ENCODE measurements at places on chromosomes 5 and 9.

- no peak for DNase-seq
Observed at GRCh38 chr9:18668944-18669343, 195.0 kb downstream of the ADAMTSL1 start.

DNA sequence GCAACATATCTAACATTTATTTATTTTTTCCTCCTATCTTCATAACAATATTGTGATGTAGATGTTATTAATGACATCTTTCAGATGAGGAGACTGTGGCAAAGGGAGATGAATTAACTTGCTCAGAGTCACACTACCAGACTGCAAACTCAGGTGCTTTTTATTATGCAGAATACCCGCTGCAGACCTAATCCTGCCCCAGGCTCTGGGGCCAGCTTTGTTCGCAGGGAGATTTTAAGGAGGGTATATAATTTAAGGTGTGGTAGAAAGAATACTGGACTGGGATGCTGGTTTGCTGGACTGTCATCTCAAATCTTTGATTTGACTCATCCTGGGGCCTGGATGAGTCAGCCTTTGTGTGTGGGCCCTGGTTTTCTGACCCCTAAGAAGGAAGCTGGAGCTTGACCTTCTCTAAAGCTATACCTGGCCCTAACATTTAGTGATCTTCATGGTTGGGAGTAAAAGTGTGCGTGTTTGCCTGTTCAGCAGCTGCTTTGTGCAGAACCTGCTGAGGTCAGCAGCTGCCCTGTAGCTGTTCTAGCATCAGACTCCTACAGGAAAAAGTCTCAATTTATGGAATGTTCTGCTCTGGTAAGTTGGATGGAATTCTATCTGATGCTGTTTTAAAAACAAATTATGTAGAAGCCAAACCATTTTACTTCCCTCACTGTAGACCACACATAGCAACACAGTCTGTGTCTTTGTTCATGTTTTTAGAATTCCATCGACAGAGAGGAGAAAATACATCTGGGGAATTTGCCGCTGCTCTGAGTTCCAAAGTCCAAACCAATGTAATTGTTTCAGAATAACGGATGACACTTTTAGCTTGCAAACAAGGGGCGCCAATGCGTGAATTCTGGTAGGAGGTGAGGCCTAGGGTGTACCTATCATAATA, 4.5 kb downstream of the SLC36A1 start:
- peak; percentile 23 for DNase-seq

- DNase-seq: no peak
Observed at GRCh38 chr5:112628214-112628980, 109.3 kb upstream of the APC start.

DNA sequence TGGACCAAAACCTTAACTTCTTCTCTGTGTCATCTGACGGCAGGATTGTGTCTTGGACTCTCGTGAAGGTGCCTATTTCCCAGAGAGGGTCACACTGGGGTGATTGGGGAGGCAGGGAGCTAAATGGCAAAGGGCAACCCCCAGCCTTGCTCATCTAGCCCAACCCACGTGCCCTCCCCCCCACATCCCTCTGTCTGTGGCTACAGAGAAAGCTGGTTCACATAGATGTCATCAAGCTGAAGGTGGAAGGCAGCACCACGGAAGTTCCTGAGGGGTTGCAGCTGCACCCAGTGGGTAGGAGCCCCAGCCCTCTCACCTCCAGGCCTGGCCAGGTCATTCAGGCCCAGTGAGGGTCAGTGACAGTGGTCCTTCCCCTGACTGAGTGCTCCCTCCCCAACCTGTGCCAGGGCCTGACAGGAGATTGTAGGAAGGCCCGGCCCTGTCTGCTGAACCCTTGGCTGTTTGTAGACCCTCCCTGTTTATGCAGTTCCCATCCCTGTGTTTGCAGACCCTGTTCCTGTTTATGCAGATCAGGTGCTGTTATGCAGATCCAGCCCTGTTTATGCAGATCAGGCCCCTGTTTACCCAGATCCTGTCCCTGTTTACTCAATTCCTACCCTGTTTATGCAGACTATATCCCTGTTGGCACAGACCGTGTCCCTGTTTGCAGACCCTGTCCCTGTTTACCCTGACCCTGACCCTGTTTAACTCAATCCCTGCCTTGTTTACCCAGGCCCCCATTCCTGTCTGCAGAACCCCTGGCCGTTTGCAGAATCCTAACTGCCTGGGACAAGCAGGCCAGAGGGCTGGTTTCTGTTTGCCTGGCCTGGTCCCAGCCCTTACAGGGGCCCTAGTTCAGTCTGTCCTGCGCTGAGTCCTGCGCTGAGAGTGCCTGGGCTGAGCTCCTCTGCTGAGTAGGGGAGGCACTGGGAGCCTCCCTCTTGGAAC, 10.4 kb downstream of the ENHO start:
- DNase-seq: no peak

GRCh38 chr9:72211047-72211446, 61.8 kb downstream of the GDA start:
- no peak for DNase-seq

GRCh38 chr5:94196953-94197352, 421.5 kb downstream of the KIAA0825 start:
- DNase-seq: no peak

DNA sequence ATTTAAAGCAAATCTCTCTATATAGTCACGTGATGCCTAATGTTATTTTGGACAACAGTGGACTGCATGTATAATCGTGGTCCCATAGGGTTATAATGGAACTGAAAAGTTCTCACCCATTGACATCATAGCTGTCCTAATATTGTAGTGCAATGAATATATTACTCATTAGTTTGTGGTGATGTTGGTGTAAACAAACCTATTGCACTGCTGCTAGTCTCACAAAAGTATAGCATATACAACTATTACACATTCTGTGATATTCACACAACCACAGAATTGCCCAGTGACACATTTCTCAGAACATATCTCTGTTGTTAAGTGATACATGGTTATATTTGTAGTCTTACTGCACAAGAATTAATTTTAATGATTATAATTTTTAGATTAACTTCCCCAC, 37.7 kb downstream of the IPO11 start:
- DNase-seq: no peak

- DNase-seq: peak; percentile 55
Observed at GRCh38 chr9:79046401-79046800, 525.4 kb upstream of the TLE4 start.

GRCh38 chr5:75169516-75169915, 67.2 kb downstream of the ANKRD31 start:
- no peak for DNase-seq

- DNase-seq: no peak
Observed at GRCh38 chr5:81020478-81021167, 60.5 kb downstream of the RASGRF2 start.

GRCh38 chr9:110183208-110184145, 24.5 kb downstream of the C9orf152 start:
- DNase-seq: peak; percentile 74

GRCh38 chr9:113837334-113837733, 38.8 kb upstream of the ZNF618 start:
- no peak for DNase-seq

- DNase-seq: peak; percentile 12
Observed at GRCh38 chr5:57067597-57067924, 106.3 kb upstream of the GPBP1 start.

DNA sequence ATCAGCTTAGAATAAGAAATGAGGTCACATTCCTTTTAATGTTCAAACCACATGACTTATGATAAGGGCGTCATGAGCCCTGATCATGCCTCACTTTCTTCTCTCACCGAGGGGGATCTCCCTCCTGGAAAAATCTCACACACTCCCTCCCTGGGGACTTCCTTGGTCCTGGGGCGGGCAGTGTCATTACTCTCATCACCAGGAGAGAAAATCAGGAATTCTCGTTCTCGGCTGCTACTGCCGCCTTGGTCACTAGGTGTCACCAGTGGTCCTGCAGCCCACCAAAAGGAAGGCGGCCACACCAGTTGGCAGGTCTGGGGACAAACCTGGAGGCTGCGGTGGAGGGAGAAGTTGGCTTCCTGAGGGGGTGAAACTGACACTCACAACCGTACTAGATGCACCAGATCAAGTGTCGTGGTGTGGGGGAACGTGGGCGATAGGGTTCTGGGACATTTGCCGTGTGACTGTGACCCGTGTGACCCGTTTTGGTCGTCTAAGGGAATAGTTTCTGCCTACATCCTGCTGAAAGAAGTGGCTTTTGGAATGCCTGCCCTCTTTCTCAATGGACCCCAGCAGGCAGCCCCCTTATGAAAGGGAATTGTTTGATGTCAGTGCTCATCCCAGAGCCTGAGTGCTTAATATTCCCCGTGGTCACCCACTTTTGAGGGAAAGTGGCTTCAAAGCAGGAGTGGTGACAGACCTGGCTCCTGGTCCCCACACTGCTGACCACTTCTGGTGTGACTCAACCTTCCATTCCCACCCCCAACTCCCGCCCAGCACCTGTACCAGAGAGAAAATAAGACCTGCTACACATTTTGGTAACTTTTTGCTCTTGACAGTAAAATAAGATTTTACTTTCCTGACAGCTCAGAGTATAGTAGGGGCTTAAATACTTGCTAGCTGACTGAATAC, 63.2 kb downstream of the ACER2 start:
- peak; percentile 47 for DNase-seq

DNA sequence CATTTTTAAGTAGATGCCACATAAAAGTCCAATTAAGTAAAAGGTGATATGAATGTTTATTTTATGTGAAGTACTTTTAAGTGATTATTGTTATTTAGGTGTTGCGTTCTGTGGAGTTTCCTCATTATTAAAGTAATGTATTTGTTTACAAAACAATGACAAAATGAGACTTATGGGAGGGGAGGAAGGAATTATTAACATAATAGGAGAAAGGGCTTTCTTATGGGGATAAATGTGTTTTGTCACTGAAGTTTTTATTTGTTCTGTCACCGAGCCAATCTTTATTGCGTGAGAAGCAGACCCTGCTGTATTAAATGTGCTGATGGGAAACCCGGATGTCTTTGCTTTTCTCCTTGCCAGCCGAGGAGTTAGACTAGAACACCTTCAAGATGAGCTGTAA, 44.5 kb downstream of the TRIO start:
- DNase-seq: peak; percentile 66

DNA sequence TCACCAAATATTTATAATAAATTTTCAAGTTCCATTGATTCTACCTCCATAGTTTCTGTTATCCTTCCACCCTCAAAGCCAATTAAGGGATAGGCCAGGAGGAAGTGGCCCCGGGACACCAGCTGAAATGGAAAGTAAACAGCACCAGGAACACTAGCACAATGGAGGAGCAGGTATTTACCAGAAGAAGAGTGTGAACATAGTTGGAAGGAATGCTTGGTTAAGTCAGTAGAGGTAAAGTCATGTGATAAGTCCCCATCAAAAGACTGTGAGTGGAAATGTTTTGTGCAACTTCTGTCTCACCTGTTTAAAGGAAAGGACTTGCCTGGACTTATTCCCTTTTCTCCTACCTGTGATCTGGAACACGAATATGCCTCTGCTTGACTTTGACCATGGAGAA, 146.7 kb upstream of the RAI14 start:
- DNase-seq: peak; percentile 41

DNA sequence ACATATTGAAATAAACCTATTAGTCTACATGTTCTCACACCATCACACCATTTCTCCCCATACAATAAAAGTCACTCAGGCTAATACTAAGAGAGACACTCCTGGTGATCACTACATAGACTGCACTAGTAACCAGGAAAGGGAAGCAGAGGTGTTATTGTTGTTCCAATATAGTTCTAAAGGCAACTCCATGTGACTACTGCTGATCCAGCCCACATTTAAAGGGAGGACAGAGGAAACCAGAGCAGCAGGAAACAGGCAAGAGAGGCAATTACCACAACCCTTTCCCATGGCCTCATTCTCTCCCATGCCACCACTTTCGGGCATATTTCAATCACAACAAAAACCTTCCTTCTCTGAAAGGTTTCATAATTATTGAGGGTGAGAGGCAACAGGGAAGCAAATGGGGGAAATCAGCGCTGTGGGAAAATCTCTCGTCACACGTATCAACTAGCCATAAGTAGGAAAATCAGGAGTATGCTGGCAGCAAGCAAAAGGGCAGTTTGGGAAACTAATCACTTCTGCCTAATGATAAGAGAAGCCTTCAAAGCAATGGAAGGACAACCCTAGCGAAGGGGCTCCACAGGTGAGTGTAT, 1.8 kb downstream of the UBAP2 start:
- peak; percentile 93 for DNase-seq

DNA sequence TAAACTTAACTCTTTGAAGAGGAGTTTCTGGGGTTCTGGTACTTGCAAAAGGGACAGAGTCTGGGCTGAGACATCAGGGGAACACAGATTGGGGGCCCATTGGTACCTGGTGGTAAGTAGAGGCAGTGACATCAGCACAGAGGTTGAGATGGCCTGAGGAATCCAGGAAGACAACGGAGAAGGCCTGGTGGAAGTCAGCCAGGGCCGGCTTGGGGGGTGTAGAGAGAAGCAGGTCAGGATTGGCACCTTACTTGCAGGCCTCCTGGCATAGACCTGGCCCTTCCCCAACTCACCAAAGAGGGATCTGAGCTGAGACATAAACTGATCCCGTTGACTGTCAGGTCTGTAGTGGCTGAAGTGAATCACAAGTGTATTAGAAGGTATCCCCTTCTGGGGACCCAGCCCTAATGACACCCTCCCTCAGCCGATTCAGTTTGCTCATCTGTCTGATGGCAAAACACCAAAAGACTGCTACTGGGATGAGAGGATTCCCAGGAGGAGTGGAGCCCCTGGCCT, 5.5 kb downstream of the NOL6 start:
- DNase-seq: no peak

DNA sequence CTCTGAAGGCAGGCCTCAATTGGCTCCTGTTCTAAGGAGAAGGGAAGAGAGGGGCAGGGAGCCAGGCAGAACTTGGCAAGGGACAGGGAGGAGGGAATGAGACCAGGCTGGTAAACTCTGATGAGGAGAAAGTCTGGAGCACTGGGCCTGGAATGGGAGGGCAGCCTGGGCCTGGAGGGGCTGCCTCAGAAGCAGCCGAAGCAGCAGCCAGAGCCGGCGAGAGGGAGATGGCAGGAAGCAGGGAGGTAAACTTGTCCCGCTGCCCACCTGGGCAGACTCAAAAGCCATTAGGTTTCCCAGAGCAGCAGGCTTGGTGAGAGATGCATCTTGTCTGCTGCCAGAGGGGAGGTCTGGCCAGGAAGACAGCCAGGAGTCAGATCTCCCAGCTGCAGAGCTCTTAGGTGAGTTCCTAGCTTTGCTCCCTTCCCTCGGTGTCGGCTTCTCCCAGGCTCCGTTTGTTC, 37.0 kb upstream of the CRB2 start:
- no peak for DNase-seq

- DNase-seq: no peak
Observed at GRCh38 chr9:131633491-131634031, 88.2 kb downstream of the PRRT1B start.

DNA sequence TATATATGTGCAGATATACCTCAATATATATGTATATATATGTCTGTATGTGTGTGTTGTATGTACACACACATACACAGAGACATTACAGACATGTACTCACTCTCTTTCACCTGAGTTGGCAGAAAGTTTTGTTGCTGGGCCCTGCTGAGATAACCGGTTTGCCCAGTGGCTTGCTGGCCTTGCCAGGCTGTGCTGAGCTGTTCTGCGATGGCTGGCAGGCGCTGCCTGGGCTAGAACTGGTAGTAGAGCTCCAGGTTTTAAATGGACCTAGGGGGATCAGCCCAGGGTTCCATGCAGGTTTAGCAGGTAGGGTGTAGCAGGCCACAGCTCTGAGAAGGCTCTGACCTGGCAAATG, 394.3 kb downstream of the GADD45G start:
- DNase-seq: no peak

GRCh38 chr9:82993856-82994605, 68.9 kb downstream of the RASEF start:
- no peak for DNase-seq
